ENCODE measurements at places on chromosomes 3 and 15.

DNA sequence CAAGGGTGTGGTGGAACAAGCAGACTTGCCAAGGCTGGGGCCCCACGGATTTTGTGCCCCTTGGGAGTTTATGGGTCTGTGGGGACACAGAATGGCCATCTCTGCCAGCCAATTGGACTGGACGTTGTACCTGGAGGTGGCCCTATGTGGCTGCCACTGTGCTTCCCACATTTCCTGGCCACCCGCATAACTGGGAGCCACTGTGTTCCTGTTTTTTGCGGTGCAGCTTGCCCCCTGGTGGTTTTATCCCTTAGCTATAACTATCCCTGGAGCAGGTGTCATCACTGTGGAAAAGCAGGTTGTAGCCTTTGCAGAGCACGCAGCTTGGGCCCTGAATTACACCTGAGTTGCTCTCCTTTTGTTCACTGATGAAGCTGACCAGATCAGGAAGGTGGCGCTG is 306.3 kb downstream of the ZPLD1 start:
- peak; percentile 56 for DNase-seq

DNA sequence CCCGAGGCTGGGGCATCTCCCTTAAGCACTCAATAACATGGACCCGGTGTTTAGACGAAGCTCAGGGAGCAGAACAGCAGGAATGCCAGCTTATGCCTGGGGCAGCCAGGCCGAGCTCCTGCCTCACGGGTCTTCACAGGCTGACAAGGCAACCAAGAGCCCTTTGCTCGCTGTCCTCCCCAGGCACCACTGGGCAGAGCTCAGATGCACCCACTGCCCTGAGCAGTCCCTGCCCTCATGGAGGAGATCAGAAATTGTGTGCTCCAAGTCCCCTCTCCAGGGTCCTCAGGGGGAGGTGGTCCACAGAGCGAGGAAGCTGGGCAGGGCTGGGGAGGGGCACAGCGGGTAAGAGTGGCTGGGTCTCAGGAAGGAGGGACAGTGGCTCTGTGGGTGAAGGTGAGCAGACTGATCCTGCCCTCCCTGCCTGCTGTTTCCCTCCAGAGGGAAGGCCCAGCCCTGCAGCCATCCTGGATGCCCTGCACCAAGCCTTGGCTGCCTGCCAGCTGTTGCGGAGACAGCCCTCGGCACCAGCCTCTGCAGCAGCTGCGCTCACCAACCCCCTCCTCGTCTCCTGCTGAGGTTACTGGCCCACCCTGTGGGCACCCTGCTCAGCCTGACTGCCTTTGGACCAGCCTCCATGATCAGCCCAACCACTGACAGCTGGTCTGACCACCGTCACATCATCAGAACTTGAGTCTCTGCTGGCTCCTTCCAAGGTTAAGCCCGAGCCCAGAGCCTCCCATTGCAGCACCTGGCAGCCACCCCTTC is 21.1 kb upstream of the GP9 start:
- no peak for DNase-seq

DNA sequence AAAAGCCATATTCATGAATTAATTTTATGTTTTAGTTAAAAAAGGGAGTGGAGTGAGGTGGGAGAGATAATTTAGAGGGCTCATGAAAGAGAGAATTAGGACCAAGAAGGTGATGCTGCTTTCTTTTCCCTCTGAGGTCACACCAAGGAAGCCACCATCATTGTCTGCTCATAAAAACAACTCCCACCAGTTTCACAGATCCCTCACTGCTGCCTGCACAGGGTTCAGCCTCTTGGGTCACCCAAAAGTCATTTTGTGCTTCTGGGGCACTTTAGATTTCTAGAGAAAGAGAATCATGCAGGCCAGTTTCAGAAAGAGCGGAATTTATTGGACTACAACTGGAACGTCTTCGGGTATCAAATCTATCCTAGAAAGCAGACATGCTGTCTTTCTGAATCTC is 241.4 kb upstream of the EOMES start:
- DNase-seq, result no peak

GRCh38 chr3:142436951-142437585 is 10.8 kb downstream of the XRN1 start:
- DNase-seq, result no peak

All from posterior cingulate gyrus (tissue), 11 donors.